ENCODE measurements at places on chromosomes 2 and 18.

DNA sequence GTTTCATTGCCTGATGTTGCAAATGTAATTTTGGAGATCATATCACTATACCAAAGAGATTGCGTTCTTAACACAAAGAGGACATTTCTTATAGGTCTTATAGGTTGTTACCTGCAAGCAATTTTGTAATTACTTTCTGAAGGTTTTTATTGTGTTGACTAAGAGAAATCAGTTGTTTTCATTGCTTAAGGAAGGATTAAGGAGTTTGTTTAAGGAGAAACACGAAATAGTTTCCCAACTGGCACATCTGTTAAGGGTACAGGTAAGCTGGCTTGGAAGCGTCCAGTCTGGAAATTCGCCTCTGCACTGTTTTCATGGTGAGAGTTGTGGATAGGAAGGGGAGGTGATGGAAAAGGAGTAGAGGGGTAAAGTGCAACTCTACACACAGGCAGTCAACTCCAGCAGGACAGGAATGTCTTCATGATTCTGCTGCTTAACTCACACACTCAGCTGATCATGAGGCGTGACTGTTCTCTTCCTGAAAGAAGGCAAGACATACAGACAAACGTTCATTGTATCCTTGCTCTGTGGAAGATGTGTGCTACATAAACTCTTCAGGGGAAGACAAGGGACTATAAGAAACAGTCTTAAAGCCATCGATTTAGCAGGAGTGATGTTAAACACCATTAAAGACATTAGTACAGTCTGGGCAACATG is 61.4 kb upstream of the ACSL3 start:
- no peak for DNase-seq

- no peak for DNase-seq
Measured at GRCh38 chr2:174881678-174882077, 117.4 kb upstream of the CHRNA1 start.

DNA sequence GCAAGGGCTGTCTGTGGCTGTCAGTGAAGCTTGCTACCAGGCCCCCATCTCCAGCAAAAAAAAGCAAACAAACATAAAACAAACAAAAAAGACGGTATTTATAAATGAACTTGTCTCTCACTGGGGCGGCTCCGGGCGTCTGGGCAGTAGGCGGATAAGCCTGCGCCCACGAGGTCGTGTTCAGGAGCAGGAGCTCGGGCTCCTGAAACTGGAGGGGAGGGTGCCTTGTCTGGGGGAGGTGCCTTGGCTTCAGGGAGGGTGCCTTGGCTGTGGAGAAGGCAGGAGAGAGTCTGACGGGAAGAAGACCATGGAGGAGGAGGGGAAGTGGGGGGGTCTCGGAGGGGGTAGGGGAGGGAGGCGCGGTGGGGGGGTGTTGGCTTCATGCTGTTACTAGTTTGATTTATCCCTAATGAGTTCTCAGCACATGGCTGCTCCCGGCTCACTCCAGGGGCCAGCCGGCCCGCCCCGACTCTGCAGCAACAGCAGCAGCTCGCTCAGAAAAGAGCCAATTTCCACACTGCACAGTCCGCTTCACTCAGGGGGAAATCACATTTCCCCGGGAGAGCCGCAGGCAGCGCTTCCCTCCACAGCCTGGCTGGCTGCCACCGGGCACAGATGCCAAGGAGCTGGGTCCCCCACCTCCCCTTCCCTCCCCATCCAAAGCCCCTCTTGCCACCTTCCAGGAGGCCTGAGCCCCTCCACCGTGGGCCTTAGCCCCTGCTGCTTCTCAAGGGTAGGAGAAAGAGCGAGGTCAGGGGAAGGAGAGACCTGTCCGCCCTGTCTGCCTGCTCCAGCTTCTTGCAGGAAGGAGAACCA is 38.7 kb downstream of the PSD4 start:
- DNase-seq = no peak

GRCh38 chr2:60520151-60520876 is 33.1 kb downstream of the BCL11A start:
- DNase-seq = no peak

- DNase-seq = no peak
Measured at GRCh38 chr18:335733-336132, 67.9 kb upstream of the THOC1 start.

DNA sequence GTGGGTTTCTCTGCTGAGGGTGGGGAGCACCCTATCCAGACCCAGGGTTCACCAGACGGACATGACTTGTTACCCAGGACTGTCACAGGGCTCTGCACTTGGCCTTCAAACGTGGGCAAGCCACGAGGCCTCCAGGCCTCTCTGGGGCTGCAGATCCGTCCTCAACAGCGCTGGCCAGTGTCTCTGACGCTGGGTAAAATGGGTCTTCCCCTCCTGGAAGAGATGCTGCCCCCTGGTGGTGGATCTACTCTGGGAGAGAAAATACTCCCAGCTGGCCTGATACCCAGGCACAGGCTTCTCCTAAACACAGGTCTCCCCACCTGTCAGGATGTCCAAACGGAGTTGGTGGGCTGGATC is 3.7 kb downstream of the GPR17 start:
- peak; percentile 93 for DNase-seq

GRCh38 chr2:30039101-30039500 is 107.7 kb upstream of the YPEL5 start:
- no peak for DNase-seq

DNA sequence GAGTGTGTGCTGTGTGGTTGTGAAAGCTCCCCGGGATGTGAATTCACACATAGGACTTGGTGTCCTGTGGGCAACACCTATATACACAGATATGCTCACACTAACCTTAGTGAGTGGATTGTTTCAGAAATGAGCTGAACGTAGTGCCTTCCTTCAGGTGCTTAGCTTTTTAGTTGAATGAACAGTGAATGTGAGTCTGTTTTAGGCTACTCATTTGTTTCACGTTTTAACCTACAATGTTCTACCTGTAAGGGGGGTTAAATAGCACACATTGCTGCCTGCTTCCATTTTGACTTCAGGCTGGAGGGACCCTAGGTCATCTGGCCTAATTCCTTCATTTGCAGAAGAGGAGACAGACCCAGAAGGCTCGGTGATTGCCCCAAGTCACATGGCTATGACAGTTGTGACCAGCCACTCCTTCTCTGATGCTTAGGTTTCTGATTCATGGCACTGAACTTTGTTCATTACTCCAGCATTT is 1.0 kb downstream of the PLEK start:
- DNase-seq = no peak

DNA sequence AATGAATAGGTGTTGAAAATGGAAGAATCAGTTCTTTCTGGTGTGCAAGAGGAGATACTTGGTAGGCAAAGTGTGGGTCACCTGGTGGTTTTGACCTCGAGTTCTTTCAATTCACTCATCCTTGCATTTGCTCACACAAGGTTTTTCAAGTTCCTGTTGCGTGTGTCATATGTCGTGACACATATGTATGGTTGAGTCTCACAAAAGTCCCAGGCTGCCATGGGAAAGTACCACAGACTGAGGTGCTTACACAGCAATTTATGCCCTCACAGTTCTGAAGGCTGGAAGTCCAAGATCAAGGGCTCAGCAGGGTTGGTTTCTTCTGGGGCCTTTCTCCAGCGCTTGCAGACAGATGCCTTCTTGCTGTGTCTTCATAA is 64.4 kb downstream of the NCK2 start:
- peak; percentile 74 for DNase-seq

DNA sequence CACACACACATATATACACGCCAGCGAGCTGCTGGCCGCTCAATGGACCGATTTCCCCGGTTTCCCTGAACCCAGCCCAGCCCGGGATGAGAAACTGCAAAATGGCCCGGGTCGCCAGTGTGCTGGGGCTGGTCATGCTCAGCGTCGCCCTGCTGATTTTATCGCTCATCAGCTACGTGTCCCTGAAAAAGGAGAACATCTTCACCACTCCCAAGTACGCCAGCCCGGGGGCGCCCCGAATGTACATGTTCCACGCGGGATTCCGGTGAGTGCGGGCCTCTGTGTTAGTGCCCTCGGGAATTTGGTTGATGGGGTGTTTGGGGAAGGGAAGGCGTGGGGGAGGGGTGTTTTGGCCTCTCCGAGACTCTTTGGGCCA is 392 bp downstream of the ST8SIA3 start:
- no peak for DNase-seq

- no peak for DNase-seq
Measured at GRCh38 chr18:62877411-62878221, 162.3 kb downstream of the PHLPP1 start.

DNA sequence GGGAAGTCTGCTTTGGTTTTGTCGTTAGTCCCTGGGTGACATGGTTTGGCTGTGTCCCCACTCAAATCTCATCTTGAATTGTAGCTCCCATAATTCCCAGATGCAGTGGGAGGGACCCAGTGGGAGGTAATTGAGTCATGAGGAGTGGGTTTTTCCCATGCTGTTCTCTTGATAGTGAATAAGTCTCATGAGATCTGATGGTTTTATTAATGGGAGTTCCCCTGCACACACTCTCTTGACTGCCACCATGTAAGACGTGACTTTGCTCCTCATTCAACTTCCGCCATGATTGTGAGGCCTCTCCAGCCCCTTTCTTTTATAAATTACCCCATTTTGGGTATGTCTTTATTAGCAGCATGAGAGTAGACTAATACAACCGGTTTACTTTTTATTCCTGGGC is 405.8 kb upstream of the ID2 start:
- no peak for DNase-seq

GRCh38 chr2:70887208-70887549 is 48.5 kb upstream of the ATP6V1B1 start:
- DNase-seq = peak; percentile 48

GRCh38 chr2:26845021-26845420 is 2.9 kb upstream of the DPYSL5 start:
- DNase-seq = no peak

DNA sequence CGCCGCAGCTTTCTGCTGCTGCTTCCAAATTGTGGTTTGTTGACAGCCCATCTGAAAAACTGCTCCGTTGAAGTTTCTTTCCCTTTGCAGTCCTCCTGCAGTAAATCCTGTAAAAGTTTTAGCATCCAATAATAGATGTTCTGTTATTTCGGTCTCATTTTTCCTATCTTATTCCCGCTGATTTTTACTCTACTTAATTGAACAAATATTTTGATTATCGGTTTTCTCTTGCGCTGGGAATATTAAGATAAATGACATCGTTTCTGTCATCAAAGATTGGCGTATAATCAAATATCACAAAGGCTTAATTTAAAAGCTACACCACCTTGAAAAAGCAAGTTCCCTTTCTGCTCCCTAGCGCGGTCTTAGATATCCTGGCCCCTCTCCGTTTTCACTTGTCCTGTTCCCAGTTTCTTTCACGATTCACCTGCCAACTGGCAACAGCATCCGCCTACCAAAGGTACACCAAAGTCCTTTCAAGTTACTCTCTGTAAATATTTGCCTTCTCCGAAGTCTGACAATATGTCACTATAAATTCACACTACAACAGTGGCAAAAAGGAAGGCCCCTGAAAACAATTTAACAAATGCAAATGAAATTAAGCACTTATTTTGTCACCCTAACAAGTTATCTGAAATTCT is 1.0 kb upstream of the STRN start:
- DNase-seq = no peak

DNA sequence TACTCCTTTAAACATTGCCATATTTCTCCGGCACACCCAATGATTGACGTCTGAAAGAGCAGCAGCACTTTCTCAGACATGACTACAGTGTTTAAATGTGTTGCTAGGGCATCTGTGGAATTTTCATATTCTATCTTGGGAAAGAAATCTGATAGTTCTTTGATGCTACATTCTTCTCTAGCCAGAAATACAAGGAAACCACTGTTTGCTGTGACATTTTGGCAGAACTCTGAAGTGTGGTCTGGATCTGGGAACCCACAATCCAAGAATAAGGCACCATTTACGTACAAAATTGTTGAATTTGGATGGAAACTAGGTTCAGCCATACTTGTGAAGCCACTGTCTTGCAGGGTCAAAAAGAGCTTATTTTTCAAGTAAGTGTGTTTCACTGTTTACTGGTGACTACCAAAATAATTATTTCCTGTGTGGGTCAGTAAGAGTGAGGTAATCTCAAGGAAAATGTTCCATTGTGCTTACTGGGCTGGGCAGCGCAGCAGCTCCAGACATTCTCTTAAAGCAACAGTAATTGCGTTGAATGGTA is 21.3 kb upstream of the CD28 start:
- DNase-seq = no peak

- DNase-seq = no peak
Measured at GRCh38 chr2:121790276-121790956, 35.0 kb downstream of the TSN start.

DNA sequence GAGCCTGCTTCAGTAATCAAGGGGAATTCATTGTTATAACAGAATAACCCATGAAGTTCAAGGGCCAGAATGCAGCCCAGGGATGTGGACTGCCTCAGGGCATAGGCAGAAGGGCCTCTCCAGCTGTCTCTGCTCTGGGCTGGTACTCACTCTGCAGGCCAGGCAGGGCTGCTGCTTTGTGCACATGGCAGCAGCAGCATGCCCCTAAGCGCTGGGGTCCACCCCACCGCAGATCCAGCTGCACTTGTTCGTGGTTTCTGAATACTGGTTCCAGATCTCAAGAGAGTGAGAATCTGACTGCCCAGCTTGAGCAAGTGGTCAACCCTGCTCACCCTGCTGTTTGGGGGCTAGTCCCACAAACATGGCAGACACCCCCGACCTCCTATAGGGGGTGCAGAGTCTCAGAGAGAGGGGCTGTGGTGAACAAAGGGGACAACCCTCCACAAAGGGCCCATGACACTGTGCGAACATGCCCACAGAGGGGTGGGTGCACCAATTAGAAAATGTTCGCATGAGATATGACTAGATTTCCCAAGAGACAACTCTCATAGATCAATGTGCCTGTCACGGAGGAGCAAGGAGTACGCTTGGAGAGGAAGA is 87.3 kb downstream of the ACTR3 start:
- DNase-seq = no peak

GRCh38 chr2:178194600-178195389 is 483 bp downstream of the OSBPL6 start:
- DNase-seq = peak; percentile 63

DNA sequence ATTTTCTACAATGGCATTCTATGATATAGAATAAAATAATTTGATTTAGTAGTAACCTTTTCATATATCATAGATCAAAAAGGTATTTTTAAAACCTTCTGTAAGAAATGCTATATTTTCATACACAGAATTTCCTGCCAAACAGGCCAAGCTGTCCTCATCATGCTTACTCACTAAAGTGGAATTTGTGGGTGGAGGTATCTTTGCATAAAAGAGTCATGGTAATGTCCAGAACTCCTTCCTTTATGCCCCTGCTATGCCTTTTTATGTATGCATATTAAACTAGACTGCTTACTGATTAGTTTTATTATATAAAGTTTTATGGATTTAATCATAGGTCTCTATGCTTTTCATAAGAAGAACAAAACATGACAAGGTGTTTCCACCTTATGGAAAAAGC is 27.5 kb upstream of the MARCHF7 start:
- DNase-seq = no peak

DNA sequence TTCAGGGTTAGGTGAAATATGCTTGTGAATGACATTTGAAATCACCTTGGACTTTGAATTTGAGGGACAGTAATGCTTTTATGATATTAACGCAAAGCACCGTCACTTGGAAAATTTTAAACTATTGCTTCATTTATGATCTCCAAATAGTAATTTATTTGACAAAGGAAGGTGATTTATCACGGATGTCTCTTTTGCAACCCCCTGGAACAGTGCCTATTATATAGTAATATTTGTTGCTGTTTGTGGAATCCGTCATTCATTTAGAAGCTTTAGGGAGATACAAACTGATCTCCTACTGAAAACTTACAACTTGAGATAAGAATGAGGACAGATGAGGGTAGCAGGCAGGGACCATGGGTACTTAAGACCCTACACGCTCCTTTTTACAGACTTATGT is 10.7 kb upstream of the ZEB2 start:
- no peak for DNase-seq

Measured in activated effector memory CD4-positive, alpha-beta T cell treated with anti-CD3 and anti-CD28 coated beads, Interleukin-2, amount 50 U/mL, for 16 hours (primary cell).